ENCODE measurements at places on chromosomes 7 and 10. TPM values are rescaled to one million over a fixed set of nuclear protein-coding genes. Genes with fewer than 3 reads are reported as not detected.

The DRGX gene
- not detected for total RNA-seq

- no peak for DNase-seq
These were observed 25.3 kb downstream of the GFRA1 start for GRCh38 chr10:116247691-116248090.

GRCh38 chr7:79291498-79291865 lies 162.0 kb downstream of the MAGI2 start:
- no peak for DNase-seq

DNA sequence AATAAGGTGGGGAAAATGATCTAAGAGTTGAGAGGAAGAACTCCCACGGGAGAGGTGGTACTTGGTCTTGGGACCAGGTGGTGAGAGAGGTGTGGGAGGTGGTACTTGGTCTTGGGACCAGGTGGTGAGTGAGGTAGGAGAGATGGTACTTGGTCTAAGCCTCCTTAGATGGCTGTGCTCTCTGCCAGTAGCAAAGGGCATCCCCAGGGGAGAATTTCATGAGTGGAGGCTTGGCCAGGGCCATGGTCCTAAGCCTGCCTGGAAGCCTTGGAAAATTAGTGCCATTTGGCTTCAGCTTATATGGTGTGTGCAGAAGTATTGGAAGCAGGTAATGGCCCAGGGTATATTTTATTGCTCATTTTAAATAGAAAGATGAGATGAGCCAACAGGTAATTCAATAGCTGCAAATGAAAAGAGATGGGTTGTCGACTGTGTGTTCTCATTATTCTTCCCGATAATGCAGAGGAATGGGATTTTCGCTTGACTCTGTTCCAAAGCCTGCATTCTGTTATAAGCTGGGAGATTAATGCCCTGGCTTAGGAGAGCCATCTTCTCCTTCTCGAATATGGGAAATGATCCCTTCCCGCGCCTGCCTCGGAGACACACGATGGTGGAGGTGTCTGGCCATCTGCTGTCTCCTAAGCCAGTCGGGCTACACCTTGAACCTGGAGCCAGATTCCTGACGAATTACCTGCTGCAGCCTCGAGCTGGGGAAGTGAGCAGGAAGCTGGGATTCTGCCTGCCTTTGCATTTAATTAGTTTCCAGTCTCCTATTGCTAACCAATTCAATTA lies 287.8 kb downstream of the GALNT17 start:
- no peak for DNase-seq

The CCL24 gene
- total RNA-seq, result not detected

DNA sequence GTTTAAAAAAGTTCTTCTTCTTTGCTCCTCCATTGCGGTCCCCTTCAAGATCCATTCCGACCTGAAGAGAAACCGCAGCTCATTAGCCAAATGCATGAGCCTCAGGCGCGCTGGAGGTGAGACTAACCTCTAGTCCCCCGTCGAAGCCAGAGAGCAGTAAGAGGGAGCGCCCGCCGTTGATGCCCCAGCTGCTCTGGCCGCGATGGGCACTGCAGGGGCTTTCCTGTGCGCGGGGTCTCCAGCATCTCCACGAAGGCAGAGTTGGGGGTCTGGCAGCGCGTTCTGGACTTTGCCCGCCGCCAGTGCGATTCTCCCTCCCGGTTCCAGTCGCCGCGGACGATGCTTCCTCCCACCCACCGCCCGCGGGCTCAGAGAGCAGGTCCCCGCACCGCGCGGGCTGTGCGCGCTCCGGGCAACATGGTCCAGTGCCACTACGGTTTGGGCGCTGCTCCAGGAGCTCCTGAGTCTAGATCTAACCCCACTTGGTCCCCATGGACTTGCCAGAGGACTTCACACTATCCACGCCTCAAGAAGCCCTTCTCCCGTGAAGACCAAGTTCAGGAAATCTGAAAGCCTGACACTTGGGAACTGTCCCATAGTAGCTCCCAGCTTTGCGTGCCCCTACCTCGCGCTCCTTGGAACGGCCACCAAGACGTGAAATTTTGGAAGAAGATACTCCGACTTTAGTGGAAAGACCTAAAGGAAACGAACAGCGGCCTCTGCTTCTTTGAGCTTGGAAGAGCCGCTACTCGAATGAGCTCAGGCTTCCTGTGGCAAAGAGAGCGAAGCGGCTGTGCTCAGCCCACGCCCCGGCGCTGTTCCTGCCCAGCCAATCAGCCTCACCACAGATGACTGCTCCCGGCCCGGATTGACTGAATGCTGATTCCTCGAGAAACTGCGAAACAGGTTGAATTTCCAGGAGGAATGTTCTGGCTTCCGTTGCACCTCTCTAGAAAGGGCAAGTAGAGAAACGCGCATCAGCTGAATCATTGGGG lies at the start of gene ABCB1:
ABCB1 (minus strand) TSS at position 755 of the 995 bp plus-strand sequence; CDS start at position 55, 700 bp downstream.
- DNase-seq, result peak; percentile 68

The OGDHL gene
- 1.1 TPM for total RNA-seq

GRCh38 chr10:50503661-50504320 lies 120.0 kb downstream of the SGMS1 start:
- DNase-seq, result no peak

GRCh38 chr7:133512560-133512959 lies 259.7 kb downstream of the EXOC4 start:
- no peak for DNase-seq

The C10orf62 gene
- total RNA-seq, result not detected

- no peak for DNase-seq
These were observed 33.7 kb downstream of the NRBF2 start for GRCh38 chr10:63166742-63167258.

DNA sequence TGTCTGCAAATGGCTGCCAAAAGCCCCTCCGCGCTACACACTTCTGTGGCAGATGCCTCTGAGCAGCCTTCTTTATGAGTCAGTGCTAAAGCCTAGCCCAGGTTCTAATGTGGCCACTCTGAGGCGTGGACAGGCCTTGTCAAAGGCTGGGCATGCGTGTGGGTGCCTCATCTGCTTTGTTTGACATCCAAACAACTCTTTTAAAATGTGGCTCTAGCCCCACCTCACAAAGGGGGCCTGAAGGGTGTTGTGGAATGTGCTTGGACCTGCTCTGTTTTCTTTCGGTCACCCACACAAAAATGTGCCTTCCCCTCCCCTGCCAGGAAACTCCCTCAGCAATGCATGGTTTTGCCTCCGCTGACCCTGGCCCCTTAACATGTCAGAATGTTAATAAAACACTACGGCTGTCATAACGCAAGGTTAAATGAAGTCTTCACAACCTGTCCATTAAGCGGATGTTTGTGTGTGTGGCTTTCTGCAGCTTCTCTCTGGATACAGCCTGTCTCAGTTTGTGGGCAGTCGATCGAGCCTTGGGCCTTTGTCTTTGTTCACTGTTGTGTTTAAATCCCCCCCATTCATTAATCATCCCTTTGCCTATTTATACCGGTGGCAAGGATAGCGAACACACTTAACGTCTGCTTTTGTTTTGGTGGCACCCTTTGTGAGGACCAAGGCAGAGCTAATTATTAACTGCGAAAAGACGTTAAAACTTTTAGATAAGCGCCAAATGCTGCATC lies 718.9 kb downstream of the LRMDA start:
- DNase-seq, result no peak

DNA sequence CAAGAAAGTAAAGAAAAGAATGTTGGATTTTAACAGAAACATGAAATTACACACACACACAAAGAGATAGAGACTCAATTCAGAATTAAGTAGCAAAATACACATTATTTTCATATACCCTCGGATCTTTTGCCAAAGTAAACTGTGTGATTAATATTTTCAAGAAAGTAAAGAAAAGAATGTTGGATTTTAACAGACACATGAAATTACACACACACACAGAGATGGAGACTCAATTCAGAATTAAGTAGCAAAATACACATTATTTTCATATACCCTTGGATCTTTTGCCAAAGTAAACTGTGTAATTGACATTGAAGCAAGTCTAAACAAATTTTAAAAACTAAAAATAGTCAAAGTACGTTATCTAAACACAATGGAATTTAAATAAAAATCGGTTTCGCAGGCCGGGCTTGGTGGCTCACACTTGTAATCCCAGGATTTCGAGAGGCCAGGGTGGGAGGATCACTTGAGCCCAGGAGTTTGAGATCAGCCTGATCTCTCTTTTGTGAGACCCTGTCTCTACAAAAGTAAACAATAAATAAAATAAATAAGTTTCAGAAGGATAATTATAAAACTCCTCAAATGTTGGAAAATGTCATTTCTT lies 337.3 kb upstream of the MAGI2 start:
- no peak for DNase-seq

GRCh38 chr10:83680470-83680891 lies 458.8 kb upstream of the GHITM start:
- DNase-seq, result peak; percentile 18

- DNase-seq, result no peak
These were observed 763 bp upstream of the RALA start for GRCh38 chr7:39622609-39623008.

- no peak for DNase-seq
These were observed 118.9 kb downstream of the EVX1 start for GRCh38 chr7:27361522-27361921.

GRCh38 chr7:92916770-92917224 lies 80.4 kb upstream of the CDK6 start:
- no peak for DNase-seq

DNA sequence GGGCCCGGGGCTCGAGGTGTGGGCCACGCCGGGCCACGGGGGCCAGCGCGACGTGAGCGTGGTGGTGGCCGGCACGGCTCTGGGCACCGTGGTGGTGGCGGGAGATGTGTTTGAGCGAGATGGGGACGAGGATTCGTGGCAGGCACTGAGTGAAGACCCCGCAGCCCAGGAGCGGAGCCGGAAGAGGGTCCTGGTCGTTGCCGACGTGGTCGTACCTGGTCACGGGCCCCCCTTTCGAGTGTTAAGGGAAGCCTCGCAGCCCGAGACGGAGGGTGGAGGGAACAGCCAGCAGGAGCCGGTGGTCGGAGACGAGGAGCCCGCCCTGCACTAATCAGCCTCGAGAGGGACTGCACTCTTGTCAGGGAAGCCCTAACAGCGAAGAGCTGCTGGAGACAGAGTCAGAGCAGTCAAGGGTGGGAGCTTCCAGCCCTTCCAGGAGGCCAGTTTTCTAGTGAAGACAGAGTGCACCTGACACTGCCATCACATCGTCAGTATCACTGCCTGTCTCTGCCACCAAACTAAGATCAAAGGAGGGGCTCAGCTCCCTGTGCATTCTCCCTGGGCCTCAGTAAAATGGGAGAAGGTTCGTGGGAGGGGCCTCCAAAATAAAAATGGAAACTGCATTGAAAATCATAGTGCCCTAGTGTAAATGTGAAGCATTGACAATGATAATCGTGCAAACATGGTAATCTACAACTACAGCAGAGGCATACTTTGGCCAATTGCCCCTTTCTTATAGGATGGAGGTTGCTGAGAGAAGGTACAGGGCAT lies 1.3 kb downstream of the MBLAC1 start:
- DNase-seq, result peak; percentile 26

The CHRM2 gene
- not detected for total RNA-seq

GRCh38 chr10:95236068-95236903 lies 42.2 kb downstream of the ACSM6 start:
- peak; percentile 33 for DNase-seq

The LRRN3 gene
- total RNA-seq, result 93.6 TPM

DNA sequence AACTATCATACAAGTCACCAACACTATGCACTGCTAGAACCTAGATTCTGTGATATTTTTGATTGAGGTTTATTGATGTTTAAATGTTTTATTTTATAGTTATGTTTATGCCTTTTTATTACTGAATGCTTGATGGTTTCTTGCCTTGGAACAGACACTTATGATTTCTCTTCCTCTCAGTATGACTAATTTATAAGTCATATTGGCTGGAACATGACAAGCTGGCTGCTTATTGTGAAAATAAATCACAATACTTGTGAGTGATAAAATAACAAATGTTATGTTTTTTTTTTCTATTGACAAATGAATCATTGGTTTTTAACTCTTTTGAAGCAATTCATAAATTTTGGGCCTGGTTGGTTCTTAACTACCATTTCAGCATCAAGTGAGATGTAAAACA lies 142.0 kb upstream of the MALRD1 start:
- DNase-seq, result no peak

The GDF10 gene
- total RNA-seq, result 4.1 TPM

GRCh38 chr7:20797042-20797461 lies 10.4 kb upstream of the SP8 start:
- no peak for DNase-seq

DNA sequence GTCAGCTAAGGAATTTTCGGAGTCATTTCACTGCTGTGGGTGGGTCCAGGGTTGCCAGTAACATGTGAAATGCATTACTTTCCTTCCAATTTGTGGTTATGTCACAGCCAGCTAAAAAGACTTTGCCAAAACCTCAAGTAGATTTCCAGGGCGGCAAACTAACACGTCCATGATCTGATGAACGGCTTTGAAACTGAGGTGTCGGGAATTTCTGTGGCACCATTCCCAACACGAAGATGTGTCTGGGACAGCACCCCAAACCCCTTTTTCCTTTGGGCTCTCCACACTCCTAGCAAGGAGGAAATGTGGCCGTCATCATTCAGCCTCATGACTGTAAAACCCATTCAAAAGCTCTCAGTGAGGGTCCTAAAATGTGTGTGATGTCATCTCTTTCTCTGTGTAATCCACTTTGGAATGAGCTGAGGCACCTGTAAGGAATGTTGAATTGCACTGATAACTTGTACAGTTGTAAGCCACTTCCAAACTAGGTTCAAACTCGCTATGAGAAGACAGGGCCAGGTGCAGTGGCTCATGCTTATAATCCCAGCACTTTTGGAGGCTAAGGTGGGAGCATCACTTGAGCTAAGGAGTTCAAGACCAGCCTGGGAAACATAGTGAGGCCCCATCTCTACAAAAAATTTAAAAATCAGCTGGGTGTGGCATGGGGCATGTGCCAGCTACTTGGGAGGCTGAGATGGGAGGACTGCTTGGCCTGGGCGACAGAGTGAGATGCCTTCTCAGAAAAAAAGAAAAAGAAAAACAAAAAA lies 146.1 kb upstream of the FRMD4A start:
- no peak for DNase-seq

The SLC29A4 gene
- 1.4 TPM for total RNA-seq

- no peak for DNase-seq
These were observed 41.6 kb upstream of the MET start for GRCh38 chr7:116630357-116630756.

- DNase-seq, result no peak
These were observed 113.5 kb downstream of the COL13A1 start for GRCh38 chr10:69915215-69915560.

DNA sequence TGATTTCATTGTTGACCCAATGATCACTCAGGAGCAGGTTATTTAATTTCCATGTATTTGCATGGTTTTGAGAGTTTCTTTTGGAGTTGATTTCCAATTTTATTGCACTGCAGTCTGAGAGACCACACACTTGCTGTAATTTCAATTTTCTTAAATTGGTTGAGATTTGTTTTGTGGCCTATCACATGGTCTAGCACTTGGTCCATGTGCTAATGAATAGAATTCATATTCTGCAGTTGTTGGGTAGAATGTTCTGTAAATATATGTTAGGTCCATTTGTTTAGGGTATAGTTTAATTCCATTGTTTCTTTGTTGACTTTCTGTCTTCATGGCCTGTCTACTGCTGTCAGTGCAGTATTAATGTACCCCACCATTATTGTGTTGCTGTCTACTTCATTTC lies 36.3 kb upstream of the PPP1R9A start:
- DNase-seq, result no peak

The ADAM12 gene
- 0.08 TPM for total RNA-seq

The GPR37 gene
- total RNA-seq, result not detected

All from activated naive CD8-positive, alpha-beta T cell treated with anti-CD3 and anti-CD28 coated beads for 36 hours (primary cell).